ENCODE measurements at places on chromosomes 2 and 18.

DNA sequence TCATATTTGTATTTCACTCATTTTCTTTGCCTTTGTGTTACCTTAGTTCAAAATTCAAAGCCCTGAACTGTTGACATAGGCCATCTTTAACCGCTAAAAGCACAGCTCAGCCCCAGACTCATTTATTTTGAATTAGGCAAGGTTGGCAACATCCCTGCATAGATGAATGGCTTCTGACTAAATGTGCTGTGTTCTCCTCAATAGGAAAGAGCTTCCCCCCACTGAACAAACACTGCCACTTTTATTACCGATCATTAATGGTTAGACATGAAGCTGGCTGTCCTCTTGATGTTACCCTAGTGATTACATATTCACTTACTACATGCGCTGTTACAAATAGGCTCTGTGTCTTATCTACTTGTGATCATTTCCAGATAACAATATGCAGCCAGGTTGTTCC, 170.7 kb downstream of the ADCYAP1 start:
- H3K27ac ChIP-seq: no peak overlapping the region
- DNase-seq: no peak
- H3K36me3 ChIP-seq: no peaks in the 10 kb centered on the region
- H3K4me1 ChIP-seq: no peaks in the 10 kb centered on the region
- no peak overlapping the region for H3K4me3 ChIP-seq

- H3K4me1 ChIP-seq: no peaks in the 10 kb centered on the region
- no peak overlapping the region for H3K27ac ChIP-seq
These were observed 87.8 kb downstream of the KCTD1 start for GRCh38 chr18:26460449-26461091.

DNA sequence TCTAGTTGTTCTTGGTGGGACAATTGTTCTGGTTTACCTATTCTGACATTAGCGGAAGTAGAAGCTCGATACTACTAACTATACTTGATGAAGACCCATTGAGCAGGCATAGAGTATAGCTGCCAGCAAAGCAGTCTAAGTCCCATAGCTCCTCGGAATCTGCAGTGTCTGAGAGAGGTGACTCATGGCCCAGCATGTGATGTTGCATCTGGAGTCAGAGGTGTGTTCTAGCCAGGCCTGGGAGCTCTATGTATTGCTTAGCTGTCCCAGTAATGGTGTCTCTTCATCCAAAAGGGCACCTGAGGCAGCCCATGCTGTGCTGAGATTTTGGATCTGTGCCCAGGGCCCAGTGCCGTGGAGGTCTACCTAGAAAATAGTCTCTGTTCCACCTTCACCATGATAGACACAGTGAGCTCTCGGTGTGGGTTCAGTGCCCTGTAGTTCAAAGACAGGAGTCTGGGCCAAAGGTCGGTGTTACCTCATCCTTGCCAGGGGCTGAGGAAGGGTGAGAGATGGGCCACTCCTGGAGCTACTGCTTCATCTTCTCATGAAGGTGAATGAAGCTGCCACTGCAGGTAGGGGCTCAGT, 47.3 kb downstream of the MEX3C start:
- peaks cover 19% of the 10 kb centered on the region for H3K4me1 ChIP-seq
- no peak for DNase-seq
- H3K27me3 ChIP-seq: no peaks in the 10 kb centered on the region
- no peaks in the 10 kb centered on the region for H3K36me3 ChIP-seq
- no peak overlapping the region for H3K27ac ChIP-seq

DNA sequence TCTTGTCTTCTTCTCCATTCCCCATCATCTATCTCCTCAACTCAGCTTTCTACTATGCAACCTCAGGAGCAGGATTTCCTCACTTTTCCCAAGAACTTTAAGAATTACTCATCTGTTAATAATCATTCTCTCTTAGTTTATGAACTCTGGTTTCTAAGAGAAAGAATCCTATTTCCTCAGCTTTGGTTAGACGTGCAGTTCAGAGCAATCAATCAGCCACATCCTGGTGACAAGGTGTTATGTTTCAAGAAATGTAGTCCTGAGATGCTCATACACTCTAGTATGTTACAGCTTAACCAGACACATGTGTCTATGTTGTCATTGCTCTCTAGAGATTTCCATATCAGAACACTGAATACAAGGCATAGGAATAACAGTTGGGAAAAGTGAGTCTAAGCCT, 277.9 kb downstream of the MBD2 start:
- no peaks in the 10 kb centered on the region for H3K27me3 ChIP-seq
- DNase-seq: no peak
- no peaks in the 10 kb centered on the region for H3K4me1 ChIP-seq
- no peak overlapping the region for H3K4me3 ChIP-seq
- no peaks in the 10 kb centered on the region for H3K36me3 ChIP-seq

GRCh38 chr18:75070235-75070624, 138.7 kb downstream of the PTGR3 start:
- peak overlapping the region; percentile 65 for H3K27ac ChIP-seq
- no peaks in the 10 kb centered on the region for H3K27me3 ChIP-seq
- H3K4me1 ChIP-seq: peaks cover 34% of the 10 kb centered on the region
- H3K4me3 ChIP-seq: peak overlapping the region; percentile 45
- no peaks in the 10 kb centered on the region for H3K36me3 ChIP-seq

DNA sequence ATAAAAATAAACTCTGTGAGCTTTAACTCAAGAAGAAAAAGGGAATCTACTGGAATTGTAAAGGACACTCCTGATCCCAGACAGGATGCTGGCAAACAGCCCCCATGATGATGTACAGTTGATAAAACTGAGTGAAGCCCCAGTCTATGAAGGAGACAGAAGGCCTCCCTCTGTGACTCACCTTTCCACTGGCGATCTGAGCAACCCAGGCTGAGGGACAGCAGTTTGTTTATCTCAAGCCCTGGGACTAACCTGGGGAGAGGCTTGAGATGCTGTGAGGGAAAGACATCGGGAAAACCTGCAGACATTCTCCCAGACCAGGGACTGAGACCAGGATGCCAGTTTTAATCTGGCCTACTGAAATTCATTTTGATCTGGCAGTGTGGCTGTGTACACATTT, 104.5 kb upstream of the CDH2 start:
- H3K27me3 ChIP-seq: no peaks in the 10 kb centered on the region
- no peak overlapping the region for H3K27ac ChIP-seq
- no peaks in the 10 kb centered on the region for H3K36me3 ChIP-seq
- DNase-seq: no peak
- no peaks in the 10 kb centered on the region for H3K4me1 ChIP-seq

DNA sequence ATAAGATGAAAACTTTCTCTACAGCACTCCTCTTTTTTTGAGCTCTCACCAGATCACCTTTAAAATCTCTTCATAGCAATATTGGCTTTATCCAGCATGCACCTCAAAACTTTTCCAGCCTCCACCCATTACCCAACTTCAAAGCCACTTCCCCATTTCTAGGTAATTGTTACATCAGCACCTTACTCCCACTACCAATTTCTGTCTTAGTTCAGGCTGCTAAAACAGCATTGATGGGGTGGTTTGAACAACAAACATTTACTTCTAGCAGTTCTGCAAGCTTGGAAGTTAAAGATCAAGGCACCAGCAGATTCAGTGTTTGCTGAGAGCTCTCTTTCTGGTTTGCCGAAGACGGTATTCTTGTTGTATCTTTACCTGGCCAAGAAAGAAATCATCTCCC, 114.0 kb upstream of the SLC39A10 start:
- no peak overlapping the region for H3K27ac ChIP-seq
- no peaks in the 10 kb centered on the region for H3K27me3 ChIP-seq
- no peak overlapping the region for H3K4me3 ChIP-seq
- no peak for DNase-seq
- H3K4me1 ChIP-seq: peaks cover 19% of the 10 kb centered on the region

DNA sequence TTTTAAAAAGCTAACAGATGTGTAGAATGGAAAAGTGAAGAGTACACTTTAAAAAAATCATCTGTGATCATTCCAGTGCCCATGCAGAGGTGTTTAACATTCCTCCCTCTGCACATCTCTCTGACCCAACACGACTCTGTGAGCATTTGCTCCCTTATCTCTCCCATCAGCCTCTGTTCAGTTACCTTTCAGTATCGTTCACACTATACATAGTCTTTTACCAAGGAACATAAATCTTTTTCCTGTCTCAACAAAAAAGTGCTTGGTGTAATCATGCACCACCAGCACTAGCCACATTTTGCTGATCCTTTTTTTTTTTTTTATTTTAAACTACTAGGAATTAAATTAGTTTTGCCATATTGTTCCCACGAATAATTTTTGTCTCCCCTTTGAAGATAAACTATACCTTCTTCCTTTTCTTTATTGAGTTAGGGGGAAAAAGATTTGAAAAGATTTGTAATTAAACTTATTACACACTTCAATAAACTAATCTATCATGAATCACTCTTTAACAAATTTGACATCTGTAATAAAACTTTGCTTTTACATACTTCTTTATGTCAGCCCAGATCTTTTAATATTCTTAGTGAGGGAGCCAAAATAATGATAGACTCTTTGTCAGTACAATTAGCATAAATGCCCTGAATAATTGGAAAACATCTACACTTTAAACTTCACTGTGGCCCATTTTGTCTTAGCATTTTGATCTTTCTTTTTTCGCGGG, 489.8 kb upstream of the FANCL start:
- no peak overlapping the region for H3K4me3 ChIP-seq
- H3K4me1 ChIP-seq: no peaks in the 10 kb centered on the region
- H3K27ac ChIP-seq: no peak overlapping the region
- H3K36me3 ChIP-seq: no peaks in the 10 kb centered on the region

GRCh38 chr2:98172951-98173350, 86.0 kb downstream of the VWA3B start:
- no peaks in the 10 kb centered on the region for H3K27me3 ChIP-seq
- no peaks in the 10 kb centered on the region for H3K36me3 ChIP-seq
- DNase-seq: no peak
- H3K4me1 ChIP-seq: no peaks in the 10 kb centered on the region

GRCh38 chr18:70036771-70037347, 89.2 kb upstream of the CD226 start:
- H3K4me3 ChIP-seq: no peak overlapping the region
- no peaks in the 10 kb centered on the region for H3K4me1 ChIP-seq
- no peak overlapping the region for H3K27ac ChIP-seq
- no peaks in the 10 kb centered on the region for H3K27me3 ChIP-seq
- DNase-seq: no peak

DNA sequence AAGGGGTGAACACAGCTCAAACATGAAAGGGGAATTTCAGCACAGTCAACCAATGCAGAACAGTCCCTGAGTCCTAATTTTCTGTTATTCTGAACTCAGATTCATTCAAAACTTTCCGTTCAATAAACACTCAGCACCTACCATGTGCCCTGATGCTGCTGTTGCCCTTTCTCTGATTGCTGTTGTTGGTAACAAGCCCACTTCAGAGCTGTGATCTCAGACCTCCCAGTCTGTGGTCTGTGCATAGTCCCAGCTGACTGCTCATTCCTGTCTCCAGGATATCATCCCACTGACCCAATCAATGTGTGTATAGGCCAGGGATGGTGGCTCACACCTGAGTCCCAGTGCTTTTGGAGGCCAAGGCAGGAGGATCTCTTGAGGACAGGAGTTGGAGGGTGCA, 82.7 kb upstream of the SLC35G4 start:
- H3K4me3 ChIP-seq: no peak overlapping the region
- no peaks in the 10 kb centered on the region for H3K4me1 ChIP-seq
- no peaks in the 10 kb centered on the region for H3K27me3 ChIP-seq
- no peaks in the 10 kb centered on the region for H3K36me3 ChIP-seq

- no peaks in the 10 kb centered on the region for H3K27me3 ChIP-seq
- DNase-seq: no peak
- peak overlapping the region; percentile 83 for H3K4me3 ChIP-seq
These were observed 726 bp upstream of the CCDC88A start for GRCh38 chr2:55420439-55420725.

DNA sequence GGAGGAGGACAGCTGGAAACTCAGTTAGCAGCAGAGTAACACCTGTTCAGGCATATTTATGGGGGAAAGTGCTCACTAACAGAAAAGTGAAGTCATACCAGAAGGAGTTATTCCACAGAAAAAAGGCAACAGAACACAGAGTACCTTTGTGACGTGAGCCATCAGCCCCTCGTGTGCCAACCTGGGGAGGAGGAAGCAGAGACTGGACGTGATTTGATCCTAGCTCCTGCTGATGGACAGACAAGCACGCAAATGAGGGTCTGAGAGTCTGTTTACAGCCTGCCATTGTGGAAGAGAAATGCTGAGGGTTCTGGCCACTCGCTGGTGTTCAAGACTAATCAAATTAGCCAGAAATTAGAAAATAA, 120.7 kb downstream of the ZNF521 start:
- no peak overlapping the region for H3K27ac ChIP-seq
- DNase-seq: no peak
- no peaks in the 10 kb centered on the region for H3K36me3 ChIP-seq
- no peak overlapping the region for H3K4me3 ChIP-seq
- H3K4me1 ChIP-seq: no peaks in the 10 kb centered on the region
- no peaks in the 10 kb centered on the region for H3K27me3 ChIP-seq

- no peaks in the 10 kb centered on the region for H3K27me3 ChIP-seq
- DNase-seq: no peak
- no peak overlapping the region for H3K4me3 ChIP-seq
- no peaks in the 10 kb centered on the region for H3K36me3 ChIP-seq
- no peak overlapping the region for H3K27ac ChIP-seq
These were observed 417.9 kb downstream of the HRH4 start for GRCh38 chr18:24878289-24878688.

DNA sequence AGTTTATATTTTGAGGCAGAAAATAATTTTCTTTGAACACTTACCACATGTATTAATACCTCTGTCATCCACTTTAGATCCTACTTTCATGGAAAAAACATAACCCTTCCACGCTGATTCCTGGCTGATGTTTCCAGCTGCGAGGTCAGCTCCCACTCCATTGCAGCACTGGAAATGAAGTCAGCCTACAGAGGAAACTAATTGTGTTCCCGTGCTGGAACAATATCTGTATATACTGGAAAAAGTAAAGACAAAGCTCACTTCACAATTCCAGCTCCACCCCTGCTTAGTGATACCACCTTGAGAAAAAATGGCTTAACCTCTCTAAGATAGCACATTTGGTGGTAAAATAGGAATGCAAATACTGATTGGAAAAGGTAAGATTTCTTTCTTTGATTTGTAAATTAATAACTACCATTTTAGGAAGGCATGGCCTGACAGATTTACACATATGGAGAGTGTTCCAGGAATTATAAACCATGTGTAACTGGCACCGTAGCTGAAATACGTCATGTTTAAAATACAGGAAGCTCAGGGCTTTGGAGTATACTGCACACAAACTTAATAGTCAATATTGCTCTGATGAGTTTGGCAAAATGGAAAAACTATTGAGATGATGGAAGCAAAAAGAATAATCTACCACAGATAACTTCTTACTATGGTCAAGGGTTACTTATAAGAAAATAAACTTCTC, 90.0 kb downstream of the TRIB2 start:
- no peak for DNase-seq
- H3K36me3 ChIP-seq: no peaks in the 10 kb centered on the region
- no peak overlapping the region for H3K27ac ChIP-seq
- no peak overlapping the region for H3K4me3 ChIP-seq

- peak; percentile 26 for DNase-seq
- no peaks in the 10 kb centered on the region for H3K36me3 ChIP-seq
- H3K27me3 ChIP-seq: no peaks in the 10 kb centered on the region
- no peak overlapping the region for H3K4me3 ChIP-seq
These were observed 18.8 kb downstream of the TEX44 start for GRCh38 chr2:231611273-231612108.

- no peak overlapping the region for H3K27ac ChIP-seq
- DNase-seq: no peak
- no peaks in the 10 kb centered on the region for H3K4me1 ChIP-seq
- no peaks in the 10 kb centered on the region for H3K36me3 ChIP-seq
- H3K27me3 ChIP-seq: no peaks in the 10 kb centered on the region
These were observed 582.1 kb upstream of the SETBP1 start for GRCh38 chr18:44098551-44099098.

All from effector memory CD4-positive, alpha-beta T cell (primary cell).